ENCODE measurements at places on chromosomes 3 and 15.

DNA sequence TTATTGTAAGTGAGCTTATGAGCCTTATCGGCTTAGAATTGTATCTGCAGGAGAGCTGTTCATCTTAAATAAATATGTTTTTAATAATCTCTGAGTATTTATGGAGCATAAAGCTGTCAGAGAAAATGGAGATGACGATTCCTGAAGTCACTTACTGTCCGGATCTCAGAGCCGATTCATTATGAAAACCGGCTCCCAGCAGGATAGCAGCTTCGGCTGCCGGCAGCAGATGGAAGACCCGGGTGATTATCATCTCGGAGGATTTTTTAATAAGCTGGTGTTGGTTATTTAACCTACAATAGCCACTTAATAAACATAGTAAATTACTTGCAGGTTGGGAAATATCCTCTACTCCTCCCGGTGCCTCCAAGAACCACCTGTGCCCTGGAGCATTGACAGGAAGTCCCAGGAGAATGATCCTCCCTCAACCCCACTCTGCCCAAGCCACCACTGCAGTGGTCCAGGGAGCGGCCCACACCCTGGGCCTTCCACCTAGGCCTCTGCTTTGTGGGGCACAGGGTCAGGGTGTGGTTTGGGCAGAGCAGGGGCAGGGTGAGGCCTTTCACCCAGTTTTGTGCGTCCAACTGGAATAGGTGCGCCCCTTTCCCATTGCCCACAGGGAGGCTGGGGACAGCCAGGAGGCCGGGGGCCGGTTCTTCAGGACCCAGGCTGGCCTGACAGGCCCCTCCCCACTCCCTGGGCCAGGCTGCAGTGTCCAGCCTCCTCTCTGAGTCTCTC is 42.2 kb upstream of the PRR23E start:
- DNase-seq: no peak

GRCh38 chr3:46359733-46360493 is 6.0 kb downstream of the CCR2 start:
- no peak for DNase-seq

DNA sequence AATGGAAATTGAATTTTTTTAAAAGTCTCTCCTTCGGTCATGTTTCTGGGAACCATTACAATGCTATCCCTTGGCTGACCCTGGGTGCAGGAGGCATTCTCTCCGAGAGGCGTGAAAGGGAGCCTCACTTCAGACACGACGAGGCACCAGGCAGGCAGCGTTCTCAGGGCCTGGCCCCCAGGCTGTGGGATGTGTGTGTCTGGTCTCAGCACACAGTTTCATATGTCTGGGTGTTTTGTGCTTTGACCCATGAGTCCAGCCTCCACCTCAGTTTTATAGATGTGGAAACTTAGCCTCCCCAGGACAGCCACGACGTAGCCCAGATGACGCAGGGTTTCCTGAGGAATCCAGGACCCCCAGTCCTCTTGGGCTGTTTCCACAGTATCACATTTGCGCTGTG is 34.0 kb downstream of the FGD5 start:
- no peak for DNase-seq

DNA sequence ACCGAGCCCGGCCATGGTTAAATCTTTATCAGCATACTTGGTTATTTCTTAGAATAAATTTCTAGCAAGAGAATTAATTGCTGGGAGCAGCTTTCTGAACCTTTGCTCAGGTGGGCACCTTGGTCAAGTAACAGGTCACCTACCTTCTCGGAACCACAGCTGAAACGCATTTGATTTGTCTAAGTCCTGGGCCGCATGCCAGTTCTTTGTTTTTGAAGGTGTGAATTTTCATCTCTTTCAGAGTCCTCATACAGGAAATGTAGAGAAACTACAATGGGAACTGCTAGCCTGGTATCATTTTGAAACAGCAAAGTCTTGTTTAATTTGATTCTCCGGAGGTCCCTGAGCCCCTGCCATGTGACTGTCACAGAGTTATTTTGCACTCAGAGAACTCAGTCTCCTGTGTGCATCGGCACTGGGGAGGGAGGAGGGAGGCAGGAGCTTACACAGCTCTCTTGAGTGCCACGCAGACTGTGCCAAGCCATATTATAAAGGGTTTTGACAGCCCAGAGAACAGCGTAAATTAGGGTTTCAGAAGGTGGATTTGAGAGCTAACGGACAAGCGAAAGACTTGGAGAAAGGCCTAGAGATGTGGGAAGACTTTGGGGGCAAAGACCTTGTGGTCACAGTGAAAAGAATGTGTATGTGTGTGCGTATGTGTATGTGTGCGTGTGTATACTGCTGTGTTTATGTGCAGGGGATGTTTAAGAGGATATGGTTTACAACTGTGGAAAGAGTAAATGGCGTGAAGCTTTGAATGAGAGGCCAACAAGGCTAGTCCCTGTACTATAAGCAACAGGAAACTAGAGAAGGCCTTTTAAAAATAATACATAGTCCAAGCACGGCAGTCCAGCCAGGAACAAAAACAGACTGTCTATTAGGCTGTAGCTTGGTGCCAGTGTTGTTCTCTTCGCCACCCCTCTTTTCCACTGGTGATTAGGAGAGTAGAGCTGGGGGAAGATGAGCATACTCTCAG is 61.8 kb upstream of the ATP13A3 start:
- DNase-seq: peak; percentile 41

DNA sequence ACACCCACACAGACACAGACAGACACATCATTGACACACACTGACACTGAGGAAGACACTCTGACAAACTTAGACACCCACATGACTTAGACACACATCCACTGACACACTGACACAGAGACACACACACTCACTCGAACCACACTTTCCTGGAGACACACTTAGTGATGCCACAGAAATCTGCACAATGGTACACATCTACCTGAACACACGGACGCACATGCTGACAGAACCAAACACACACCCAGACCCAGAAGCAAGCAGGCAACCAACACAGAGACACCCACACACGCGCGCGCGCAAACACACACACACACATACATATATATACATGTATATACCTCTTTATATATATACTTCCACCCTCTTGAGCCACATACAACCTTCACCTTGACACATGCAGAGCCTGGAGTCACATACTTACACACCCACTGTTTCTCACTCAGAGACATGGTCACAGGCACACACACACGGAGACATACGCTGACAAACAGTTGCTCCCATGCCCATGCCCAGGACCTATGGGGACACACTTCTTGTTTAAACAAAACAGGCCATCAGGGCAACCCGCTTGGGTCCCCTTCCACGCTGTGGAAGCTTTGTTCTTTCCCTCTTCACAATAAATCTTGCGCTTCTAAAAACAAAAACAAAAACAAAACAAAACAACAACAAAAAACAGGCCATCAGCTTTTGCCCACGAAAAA is 913 bp upstream of the SCN5A start:
- DNase-seq: no peak

- peak; percentile 71 for DNase-seq
Measured at GRCh38 chr3:46566040-46566641, at the start of gene LRRC2. Gene LRRC2 (minus strand): TSS chr3:46566302. CDS start chr3:46551591, 14,711 bp downstream.

- DNase-seq: peak; percentile 66
Measured at GRCh38 chr3:18716821-18717220, 291.7 kb upstream of the SATB1 start.

GRCh38 chr3:107797586-107797985 is 274.8 kb downstream of the BBX start:
- DNase-seq: no peak

- DNase-seq: peak; percentile 68
Measured at GRCh38 chr3:11477407-11477911, 166.3 kb downstream of the VGLL4 start.

- no peak for DNase-seq
Measured at GRCh38 chr3:50345586-50346234, at the start of gene ZMYND10. Gene ZMYND10 (minus strand): TSS chr3:50345732. CDS start chr3:50345579, 153 bp downstream.

DNA sequence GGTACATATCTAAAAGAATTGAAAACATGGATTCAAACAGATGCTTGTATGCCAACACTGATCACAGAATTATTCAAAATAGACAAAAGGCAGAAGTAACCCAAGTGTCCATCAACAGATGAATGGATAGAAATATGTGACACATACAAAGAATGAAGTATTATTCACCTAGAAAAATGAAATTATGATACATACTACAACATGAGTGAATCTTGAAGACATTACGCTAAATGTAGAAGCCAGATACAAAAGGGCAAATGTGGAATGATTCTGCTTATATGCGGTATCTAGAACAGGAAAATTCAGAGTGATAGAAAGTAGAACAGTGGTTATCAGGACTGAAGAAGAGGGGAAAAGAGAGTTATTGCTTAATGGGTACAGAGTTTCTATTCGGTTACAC is 26.2 kb upstream of the SLC12A8 start:
- DNase-seq: no peak

DNA sequence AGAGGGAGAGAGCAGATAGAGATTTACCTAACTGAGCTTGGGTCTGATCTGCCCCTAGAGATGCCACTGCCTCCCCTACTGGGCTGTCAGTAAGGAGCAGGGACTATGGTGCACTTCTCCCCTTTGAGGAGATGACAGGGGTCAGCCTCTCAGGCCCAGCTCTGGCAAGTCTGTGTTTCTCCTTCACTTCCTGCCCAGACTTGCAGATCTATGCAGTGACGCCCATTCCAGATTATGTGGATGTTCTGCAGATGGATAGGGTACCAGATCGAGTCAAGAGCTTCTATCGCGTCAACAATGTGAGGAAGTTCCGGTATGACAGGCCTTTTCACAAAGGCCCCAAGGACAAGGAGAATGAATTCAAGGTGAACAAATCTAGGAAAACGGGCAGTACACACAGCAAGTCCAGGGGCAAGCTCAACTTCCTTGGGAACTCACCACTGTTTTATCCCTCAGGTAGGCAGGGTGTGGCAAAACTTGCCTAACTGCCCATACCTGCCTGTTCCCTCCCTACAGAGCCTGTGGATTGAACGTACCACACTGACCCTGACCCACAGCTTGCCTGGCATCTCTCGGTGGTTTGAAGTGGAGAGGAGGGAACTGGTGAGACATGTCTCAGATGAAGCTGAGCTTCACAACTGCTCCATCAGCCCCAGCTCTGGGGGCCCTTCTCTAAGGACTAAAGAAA is 29.1 kb upstream of the MANF start:
- no peak for DNase-seq

DNA sequence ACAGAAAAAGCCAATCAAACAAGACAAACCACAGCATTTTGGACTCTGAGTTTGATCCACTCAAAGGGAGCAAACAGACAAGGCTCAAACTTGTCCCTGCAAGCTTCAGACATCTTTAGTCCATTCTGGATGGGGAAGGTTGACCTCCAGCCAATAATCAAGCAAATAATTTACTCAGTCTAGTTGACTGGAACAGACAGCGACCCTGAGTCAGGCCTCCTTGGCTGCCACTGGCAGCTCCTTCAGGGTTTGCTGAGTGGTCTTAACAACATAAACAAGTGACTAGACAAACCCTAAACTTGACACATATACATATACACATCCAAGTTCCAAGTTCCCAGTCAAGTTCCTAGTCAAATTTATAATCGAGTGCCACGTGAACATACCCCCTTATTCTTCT is 313.9 kb downstream of the POLQ start:
- DNase-seq: no peak

- DNase-seq: peak; percentile 48
Measured at GRCh38 chr3:111070772-111071256, 802 bp upstream of the NECTIN3 start.

All from retinal pigment epithelial cell (primary cell).